ENCODE measurements at places on chromosomes 6 and 20. TPM values are rescaled to one million over a fixed set of nuclear protein-coding genes. Genes with fewer than 3 reads are reported as not detected.
A peak's percentile ranks its signal among the peaks of the same experiment; 100 is the strongest.

DNA sequence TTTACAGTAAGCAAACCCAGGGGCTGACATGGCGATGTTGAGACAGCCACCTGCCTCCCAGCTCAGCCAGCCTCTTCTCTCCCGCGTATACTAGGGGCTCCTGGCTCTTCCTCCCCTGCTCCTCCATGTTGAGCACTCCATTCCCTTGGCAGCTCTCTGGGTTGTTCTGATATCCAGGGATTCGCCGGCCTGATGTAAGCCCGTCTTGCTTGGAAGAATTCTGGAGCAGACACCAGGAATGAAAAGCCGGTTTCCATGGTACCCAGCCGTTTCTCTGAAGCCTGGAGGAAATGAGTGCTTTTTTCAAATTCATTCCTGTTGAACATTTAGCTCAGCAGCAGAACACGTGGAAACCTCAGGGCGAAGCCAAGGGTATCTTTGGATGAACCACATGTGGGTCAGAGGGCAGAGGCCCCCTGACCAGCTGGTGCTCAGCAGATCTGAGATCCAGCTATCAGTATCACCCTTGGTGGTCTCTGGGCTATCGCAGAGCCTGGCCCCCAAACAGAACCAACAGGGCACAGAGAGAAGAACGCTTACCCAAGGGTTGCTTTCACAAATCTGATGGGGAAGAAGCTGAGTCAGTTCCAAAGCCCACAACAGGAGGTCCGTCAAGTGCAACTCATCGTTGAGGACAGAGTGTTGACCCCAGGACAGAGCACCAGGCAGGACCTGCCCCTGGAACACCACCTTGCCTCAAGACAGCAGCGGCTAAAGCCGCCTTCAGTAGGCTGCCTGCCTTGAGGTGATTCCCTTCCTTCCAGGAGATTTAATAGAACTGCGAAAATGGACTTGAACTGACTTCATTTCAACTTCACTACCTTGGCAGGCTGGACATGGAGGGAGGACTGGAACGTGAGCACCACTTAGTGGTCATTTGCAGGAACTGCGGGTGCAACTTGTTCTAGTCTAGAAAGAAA is 96.1 kb upstream of the RIN2 start:
- DNase-seq, result peak; percentile 91

DNA sequence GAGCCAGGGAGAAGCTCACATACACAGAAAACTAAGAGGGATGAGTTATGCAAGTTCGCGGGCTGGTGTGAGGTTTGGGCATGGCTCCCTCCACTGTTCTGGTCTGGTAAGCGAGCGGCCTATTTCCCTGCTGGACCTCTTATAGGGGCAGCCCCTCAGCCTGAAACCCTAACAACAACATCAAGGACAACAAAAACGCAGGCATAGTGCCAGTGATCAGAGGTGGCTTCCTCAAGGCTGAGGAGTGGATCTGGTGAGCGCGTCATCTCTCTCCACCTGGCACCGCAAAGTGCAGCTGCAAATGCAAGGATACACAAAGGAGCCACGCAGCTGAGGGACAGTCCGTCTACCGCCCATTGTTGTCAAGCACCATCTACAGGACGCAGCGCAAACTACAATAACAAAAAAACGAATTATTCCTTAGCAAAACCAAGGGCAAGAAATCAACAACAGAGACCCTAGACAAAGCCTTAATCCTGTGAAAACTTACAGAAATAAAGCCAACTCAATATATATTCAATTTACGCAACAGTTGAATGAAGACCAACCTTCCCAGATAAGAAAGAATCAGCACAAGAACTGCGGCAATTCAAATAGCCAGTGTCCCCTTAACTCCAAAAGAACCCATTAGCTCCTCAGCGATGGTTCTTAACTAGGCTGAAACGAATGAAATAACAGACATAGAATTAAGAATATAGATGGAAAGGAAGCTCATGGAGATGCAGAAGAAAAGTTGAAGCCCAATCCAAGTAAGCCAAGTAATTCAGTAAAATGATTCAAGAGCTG is 9.2 kb upstream of the DEFB110 start:
- peak; percentile 64 for DNase-seq

- DNase-seq, result peak; percentile 79
Observed at GRCh38 chr6:119148098-119148824, 69.8 kb upstream of the FAM184A start.

DNA sequence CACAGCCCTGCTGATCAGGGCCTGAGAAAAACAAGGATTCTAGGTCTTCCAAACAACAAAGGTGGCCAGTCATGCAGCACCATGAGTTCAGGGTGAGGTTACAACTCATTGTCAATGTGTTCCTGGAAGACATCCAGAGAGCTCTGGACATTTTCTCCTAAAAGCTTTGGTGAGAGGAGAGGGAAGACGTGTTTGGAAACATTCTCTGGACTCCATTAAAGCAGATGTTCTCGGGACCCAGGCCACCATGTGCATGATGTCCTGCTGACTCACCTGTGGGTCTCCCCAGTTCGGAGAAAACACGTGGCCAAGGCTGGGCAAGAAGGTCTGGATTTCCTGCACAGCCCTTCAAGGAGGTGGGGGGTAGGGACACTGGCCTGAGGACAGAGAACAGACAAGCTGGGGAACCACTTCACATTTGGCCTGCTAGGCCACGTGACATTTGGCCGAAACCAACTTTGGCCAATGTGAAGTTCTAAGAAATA is 61.6 kb downstream of the KCNB1 start:
- no peak for DNase-seq

- DNase-seq, result no peak
Observed at GRCh38 chr20:60491051-60491581, 532.9 kb downstream of the CDH26 start.

DNA sequence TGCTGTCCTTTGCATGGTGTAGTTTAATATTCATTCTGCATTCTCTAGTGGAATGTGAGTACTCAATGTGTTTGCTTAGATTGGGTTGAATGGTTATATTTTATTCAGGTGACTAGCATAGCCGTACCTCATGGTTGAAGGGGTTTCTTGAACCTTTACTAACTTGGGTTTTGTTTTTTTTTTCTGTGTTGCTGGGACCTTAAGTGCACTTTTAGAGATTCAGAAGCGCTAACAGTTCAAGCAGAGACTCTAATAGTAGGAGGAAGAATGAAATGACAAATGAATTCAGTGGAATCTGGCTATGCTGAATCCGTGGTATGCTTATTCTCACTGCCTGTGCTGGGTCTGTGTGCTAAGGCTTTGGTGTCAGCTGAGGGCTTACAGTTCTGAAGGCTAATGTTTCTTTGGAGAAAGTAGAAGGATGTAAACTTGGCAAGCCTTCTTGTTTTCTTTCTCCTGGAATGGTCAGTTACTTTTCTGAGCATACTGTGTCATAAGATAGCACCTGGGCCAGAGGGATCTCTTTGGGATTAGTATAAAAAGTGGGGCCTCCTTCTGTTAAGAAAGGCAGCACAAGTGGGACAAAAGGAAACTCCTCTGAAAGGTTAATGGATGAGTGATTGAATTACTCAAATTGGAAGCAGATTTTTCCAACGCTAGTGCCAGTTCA is 28.7 kb downstream of the RNF144B start:
- no peak for DNase-seq

- DNase-seq, result no peak
Observed at GRCh38 chr20:20525756-20526155, 157.9 kb downstream of the INSM1 start.

DNA sequence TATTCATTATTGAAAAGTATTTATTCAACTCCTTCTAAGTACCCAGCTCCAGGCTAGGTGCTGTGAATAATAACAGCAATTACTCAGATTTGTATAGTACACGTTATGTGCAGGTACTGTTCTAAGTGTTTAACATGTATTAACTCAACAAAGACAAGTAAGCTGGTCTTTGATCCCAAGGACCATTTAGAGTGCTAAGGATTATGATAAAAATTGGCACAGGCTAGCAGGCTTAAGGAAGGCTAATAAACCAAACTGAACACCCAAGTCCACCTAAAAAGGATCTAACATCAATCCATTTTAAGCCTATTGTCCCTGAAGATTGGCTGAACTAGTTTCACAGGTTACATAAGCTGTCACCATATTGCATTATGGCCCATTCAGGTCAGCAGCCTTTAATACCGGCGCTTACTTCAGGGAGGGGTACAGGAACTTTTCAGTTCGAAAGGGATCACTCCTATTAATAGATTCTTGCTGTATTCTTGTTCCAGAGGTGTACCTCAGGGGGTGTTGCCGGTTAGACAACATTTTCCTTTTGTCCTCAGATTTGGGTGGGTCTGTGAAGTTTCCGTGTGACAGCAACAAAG is 99.0 kb upstream of the GMDS start:
- no peak for DNase-seq

DNA sequence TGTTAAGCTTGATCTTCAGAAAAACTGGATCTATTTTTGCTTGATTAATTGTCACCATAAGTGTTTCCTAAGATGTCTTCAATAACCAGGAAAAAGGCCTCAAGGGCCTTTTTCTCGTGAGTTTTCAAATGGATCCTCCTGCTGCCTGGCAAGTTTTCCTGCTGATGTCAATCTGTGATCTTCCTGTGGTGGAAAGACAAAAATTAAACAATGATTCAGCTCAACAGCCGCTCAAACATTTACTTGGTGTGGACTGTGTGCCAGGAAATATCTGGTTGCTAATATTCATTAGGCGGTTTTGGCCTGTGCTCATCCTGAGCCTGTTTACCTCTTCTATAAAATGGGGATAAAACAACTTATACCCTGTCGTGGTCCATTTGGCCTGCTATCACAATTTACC is 35.4 kb upstream of the SSTR4 start:
- peak; percentile 81 for DNase-seq

The XKR7 gene
- not detected for total RNA-seq

Data from PC-3 (cell line).